ENCODE measurements at places on chromosomes 4 and X.

DNA sequence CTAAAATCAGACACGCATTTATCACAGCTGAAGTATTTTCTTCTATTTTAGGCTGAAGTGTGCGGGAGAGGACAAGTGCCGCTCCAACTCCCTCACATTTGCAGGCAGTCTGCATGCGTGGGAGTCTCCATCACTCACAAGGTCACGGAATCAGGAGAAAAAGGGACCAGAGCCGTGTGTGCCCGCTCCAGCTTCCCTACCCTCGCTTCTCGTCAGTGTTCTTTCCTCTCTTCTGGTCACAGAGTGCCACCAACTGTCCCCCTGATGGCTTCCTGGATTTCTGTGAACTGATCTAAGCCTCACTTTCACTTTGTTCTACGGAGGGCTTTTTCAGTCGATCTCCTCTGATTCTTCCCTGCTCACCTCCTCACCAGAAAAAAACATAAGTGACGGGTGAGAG lies 407.4 kb upstream of the AADAT start:
- no peak for DNase-seq

- DNase-seq: no peak
These were observed 74.4 kb downstream of the SORCS2 start for GRCh38 chr4:7266525-7267292.

GRCh38 chr4:15673337-15673736 lies 8.3 kb upstream of the FAM200B start:
- no peak for DNase-seq

- DNase-seq: no peak
These were observed 51.2 kb downstream of the TBC1D9 start for GRCh38 chr4:140704964-140705363.

GRCh38 chr4:37597034-37597433 lies 89.1 kb downstream of the RELL1 start:
- DNase-seq: no peak

DNA sequence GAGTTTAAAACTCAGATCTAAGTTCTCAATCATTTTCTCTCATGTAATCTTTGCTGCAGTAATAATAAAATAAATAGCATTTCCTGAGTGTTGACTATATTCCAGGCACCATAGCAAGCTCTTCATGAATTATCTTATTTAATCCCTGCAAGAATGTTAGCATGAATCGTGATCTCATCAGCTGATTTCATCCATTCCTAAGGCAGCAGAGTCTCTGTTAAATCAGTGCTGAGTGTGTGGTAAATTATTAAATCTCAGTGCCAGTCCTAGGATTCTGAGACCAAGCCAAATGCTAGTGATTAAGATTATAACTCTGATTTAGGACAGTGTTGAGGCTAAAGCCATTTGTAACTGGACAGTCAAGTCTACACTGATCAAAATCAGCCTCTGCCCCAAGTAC lies 240.3 kb upstream of the TAPT1 start:
- DNase-seq: no peak

- DNase-seq: no peak
These were observed 121.8 kb downstream of the ARHGAP10 start for GRCh38 chr4:147853706-147854105.

DNA sequence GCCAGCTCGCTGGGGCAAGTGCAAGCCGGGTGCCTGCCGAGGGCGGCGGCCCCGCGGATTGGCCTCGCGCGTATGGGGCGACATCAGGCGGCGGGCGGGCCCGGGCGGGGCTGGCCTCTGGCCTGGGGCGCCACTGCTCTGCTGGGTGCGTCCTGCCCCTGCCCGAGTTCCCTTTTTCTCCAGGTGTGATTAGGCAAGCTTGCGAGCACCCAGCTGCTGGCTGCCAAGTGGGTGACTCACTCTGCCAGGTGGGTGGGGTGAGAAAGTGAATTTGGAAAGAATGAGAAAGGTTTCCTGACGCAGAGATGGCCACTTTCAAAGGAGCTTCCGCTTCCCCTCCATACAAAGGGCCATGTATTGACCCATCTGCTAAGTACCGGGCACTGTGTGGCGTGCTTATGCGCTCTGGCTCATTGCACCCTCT lies 32.5 kb downstream of the FGFBP1 start:
- no peak for DNase-seq

DNA sequence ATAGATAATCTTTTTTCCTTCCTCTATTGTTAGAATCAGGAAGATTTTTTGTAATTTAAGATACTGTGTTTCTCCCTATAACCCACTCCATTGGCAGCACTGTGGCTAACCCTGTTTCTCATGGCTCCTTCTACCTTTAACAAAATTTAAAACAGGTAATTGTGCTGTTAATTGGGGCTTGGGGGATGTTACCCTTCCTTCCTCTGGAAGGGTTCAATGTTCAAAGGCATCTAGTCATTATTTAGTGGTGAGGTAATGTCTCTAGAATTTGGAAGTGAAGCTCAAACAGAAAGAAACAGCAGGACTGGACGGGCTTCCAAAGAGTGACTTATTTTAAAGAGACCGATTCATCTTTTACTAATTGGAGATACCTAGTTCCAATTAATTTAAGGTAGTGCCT lies 166.4 kb downstream of the TRIML1 start:
- DNase-seq: no peak

GRCh38 chr4:123452616-123453015 lies 56.0 kb downstream of the SPRY1 start:
- no peak for DNase-seq

DNA sequence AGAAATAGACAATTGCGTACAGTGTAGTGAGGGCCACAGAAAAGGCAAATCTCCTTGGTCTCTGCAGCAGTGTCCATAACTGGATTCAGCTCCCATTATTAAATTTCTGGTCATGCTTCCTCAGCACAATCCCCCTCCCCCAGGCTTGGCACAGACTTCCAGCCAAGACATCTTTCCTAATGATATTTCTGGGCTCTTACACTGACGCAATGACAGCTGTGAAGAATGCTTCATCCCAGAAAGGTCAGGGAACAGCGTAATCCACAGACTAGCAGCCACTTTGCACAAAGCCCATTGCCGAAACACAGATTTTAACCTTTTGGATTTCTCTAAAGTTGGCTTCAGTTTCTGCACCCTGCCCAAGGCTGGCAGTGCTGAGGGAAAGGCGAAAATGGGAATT lies 597.6 kb upstream of the CPEB2 start:
- DNase-seq: no peak

DNA sequence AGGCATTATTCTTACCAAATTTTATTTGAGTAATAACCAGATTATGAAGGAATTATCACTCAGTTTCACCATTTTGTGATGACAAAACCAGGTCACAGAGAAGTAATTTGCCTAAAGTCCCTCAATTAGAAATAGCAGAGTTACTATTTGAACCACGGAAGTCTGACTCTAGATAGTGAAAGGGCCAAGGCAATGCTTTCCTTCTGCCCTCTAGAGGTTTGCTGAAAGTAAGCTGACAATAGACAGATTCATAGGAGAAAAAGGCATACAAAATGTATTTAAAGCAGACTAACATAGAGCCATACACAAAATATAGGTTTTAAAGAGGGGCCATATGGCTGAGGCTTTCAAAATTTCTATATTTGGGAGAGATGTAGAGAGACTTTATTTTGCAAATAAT lies 43.1 kb downstream of the CXXC4 start:
- no peak for DNase-seq

DNA sequence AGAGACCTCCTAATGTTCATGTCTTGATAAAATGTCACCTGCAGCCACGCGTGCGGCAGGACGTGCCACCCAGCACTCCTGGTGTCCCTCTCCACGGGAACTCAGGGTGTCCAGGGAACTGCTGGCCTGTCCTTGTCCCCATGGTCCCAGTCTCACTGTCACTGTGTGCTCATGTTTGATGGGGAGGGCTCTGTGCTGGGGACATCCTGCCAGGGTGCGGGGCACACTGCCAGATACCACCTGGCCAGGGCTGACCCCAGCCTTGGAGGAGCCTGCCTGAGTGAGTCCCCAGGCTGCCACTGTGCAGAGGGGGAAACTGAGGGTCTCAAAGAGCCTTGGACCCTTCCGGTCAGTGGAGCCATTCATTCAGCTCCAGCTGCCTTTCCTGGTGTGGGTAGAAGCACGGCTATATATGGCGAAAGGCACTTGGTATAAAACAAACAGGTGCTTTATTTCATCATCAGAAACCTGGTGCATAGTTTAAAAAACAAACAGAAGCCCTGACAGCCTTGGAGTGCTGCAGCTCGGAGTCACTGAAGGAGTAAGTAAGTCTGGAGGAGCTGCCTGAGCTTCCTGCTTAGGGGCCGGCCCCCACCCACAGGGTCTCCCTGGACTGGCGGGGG lies 33.0 kb downstream of the NOP14 start:
- DNase-seq: no peak

DNA sequence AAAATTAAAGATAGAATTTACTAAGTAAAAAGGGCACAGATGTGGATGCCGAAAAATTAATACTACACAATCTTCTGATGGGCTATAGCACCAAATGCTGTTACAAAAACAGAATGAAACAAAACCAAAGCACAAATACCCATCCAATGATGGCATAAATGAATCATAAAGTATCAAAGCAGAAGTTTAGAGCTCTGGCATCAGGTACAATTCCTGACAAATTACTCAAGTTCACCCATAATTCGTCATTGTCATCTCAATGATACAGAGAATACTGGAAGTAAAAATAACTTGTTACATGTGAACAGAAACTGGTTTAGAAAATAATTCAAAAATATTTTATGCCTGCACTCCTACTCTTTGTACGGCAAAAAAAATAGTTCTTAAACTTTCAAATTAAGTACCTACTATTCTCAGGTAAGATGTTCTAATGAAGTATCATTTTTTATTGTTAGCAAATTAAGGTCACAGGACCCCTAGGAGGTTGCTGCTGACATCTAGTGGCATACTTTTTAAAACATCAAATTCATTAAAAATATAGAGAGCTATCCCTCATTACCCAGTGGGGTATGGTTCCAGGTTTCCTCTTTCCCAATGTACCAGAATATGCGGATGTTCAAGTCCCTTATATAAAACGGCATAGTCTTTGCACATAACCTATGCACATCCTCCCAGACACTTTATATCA lies 126.1 kb downstream of the INPP4B start:
- no peak for DNase-seq

- no peak for DNase-seq
These were observed 38.2 kb upstream of the DCTD start for GRCh38 chr4:182955411-182955810.

DNA sequence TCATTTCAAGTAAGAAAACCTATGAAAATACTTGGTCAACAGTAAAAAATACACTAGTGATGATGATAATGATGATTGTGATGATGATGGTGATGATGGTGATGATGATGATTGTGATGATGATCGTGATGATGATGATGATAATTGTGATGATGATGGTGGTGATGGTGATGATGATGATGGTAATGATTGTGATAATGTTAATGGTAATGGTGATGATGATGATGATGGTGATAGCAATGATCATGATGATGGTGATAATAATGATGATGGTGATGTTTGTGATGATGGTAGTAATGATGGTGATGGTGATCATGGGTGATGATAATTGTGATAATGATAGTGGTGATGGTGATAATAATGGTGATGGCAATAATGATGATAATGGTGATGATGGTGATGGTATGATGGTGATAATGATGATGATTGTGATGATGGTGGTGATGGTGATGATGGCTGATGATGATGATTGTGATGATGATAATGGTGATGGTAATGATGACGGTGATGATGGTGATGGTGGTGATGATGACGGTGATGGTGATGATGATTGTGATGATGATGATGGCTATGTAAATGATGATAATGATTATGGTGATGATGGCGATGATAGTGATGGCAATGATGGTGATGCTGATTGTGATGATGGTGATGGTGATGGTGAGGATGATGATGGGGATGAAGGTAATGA lies 62.1 kb downstream of the VCX3A start:
- DNase-seq: no peak

DNA sequence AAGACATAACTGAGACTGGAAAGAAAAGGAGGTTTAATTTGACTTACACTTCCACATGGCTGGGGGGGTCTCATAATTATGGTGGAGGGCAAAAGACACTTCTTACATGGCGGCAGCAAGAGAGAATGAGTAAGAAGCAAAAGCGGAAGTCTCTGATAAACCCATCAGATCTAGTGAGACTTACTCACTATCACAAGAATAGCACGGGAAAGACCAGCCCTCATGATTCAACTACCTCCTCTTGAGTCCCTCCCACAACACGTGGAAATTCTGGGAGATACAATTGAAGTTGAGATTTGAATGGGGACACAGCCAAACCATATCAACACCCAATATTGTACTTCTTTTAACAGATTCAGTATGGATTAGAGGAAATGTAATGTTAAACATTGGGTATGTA lies 646.6 kb downstream of the ANKRD50 start:
- DNase-seq: no peak

- no peak for DNase-seq
These were observed 95.2 kb upstream of the NAP1L5 start for GRCh38 chr4:88792821-88793220.

DNA sequence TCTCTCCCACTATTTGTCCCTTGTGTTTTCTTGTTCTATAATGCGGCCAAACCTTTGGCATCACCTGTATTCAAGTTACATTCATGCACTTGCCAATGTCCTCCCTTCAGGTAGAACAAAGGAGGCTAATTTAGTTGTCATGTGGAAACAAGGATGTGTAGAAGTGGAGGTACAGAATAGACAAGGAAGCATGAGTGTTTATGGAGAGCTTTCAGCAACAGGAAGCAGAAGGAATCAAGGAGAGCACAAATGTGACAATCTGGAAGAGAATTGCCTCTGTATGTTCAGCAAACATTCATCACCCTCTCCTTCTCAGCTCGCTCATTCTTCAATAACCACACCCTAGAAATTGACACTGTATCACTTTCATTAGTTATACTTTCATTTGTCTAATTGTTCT lies 103.4 kb downstream of the SLC7A11 start:
- DNase-seq: no peak

- DNase-seq: no peak
These were observed 41.4 kb downstream of the SPRY1 start for GRCh38 chr4:123438031-123438430.

DNA sequence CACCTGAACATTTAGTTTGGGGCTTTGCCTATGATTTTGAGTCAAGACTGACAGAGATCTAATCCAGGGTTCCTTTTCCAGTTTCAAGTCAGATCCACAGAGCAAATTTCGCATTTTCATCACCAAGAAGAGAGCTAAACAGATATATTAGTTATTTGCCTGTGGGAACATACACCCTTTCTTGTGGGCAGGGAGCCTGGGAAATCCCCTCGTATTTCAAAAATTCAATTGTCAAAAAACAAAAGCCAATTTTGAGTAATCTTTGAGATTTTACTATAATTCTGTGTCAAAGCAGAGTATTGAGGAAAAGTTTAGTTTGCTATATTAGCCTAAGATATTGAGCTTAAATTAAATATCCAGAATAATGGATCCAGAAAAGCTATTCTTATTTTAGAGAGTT lies 56.6 kb downstream of the AFM start:
- DNase-seq: no peak

- DNase-seq: no peak
These were observed 54.5 kb downstream of the RS1 start for GRCh38 chrX:18617407-18617750.
